ENCODE measurements at places on chromosomes 13 and 19.

DNA sequence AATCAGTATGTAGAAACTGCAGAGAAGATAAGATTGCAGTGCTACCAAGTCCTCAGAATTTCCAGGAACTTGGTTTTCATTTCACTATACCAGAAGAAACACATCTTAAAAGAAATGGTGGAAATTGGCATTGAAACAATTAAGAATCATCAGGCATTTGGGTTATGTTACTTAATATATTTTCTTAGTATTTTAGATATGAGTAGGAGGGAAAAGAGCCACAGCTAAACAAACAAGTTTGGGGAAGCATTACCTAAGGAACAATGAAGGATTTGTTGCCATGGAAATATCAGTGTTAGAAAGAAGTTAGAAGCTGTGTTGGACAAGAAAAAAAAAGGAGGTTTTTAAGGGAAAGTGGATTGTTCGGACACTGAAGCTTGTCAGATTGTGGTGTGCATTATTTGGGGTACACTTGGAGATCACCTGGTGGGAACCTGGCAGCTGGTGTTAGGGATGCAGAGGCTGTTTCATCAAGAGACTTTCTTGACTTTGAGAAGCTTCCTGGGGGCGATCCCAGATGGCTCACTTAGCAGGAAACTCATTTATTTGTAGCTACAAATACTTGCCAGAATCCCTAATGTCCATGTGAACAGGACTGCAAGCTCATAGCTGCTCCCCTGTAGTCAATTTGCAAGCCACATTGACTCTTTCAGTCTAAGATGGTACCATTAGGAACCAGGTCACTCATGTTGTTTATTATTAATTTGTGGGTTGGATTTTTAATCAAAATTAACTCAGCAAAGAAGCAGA, 246.7 kb downstream of the RFC3 start:
- no peak for DNase-seq

- DNase-seq = no peak
These were observed 848.7 kb upstream of the PCDH9 start for GRCh38 chr13:68078874-68079273.

DNA sequence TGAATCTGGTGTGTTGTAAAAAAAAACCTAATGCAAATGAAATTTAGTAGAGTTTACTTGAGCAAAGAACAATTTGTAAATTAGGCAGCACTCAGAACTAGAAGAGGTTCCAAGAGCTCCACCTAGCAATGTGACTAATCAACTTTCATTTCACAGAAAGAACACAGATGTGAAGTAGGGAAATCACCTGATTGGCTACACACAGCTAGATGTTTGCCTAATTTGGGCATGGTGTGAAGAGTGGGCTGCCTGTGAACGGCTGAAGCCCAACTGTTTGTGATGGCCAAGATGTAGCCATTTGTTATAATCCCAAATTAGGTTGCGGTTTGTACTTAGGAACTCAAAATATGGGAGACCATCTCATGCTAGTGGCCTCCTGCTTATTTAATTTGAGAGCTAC, 724.4 kb upstream of the SLITRK5 start:
- no peak for DNase-seq

DNA sequence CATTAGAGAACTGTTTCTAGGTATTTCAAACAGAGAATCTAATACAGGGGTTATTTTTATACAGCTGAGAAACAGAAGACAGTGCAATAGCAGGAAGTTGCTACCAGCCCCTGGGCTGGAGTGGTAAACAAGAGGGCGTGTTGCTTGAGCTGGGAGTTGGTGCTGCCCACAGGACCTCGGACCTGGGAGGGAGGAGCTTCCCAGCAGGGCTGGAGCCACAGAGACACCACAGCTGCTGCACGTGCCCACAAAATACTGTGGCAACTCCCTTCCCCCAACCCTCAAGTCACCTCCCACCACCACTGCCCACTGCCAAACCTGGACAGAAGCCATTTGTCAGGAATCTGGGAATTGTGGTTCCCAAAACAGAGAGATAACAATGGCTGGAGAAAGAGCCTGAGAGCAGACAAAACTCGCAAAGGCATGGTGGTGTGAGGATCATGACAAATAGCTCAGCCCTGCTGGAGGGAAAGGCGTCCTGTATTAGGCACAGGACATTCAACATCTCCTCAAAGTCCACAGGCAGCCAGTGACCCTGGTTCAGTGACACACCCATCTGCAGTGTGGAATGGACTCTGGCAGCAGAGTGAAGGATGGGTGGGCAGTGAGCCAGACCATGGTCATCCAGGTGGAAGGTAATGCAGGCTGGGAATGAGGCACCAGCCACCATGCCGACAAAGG, 57.2 kb downstream of the SPATA13 start:
- peak; percentile 23 for DNase-seq

All from AG10803 (cell line).